NCI-H345 (cell line): ENCODE measurements at places on chromosomes 4 and X.

DNA sequence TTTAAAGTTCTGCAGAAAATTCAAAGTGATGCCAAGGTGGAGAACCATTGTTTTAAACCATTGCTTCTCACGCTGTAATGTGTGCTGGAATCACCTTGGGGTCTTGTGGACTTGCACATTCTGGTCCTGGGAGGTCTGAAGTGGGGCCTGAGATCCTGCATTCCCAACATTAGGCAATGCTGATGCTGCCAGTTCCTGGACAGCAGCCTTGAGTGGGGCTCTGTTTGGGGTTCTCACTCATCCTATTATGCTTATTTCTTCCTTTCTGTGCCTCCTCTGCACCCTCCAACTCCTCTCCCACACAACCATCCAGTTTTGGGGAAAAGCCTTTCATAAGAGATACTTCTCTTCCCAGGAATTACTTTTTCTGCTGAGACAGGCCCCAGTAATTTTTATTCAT is 44.2 kb upstream of the RASSF6 start:
- DNase-seq, result no peak

DNA sequence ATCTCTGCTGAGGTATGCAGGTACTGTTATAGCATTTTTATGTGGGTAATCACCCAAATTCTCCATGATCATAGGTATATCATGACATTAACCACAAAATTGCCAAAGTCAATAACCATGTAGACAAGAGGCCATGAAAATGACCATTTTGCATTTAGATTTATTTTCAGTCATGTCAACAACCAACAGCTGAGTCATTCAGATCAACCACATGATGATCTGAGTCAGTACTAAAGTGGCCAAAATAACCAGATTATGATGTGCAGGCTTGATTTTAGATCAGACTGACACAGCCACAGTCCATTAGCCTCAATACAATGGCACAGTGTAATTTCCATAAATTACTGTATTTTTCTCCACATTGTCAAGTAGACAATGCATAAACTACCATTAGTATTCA is 240.5 kb downstream of the GRIA3 start:
- DNase-seq, result no peak

GRCh38 chr4:57190601-57191481 is 80.7 kb upstream of the IGFBP7 start:
- DNase-seq, result no peak

- DNase-seq, result no peak
Observed at GRCh38 chr4:187908079-187908561, 87.5 kb upstream of the ZFP42 start.

DNA sequence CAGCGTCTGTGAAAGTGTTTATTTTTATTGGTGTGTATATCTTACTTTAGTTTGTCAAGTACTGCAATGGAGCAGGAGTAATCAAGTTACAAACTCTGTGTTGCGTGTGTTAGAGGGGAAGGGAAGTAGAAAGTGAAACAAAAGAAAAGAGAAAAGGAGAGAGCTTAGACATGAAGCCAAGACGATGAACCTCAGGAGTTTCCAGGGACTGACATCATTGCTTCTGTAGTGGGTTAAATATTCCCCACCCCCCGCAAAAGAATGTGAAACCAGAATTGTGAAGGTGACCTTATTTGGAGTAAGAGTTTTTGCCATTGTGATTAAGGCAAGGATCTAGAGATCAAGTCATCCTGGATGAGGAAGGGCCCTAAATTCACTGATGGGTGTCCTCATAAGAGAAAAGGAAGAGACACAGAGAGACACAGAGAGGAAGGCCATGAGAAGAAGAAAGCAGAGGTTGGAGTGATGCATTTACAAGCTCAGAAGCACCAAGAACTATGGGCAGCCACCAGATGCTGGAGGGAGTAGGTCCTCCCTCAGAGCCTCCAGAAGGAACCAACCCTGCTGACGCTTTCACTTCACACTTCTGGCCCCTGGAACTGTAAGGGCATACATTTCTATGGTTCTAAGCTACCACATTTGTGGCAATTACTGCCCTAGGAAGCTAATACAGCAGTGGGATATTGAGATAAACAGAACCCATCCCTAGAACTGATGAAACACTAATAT is 173.6 kb upstream of the SFRP2 start:
- DNase-seq, result no peak

GRCh38 chrX:45743906-45744625 is 543.4 kb upstream of the DIPK2B start:
- DNase-seq, result no peak

- DNase-seq, result no peak
Observed at GRCh38 chr4:15333692-15334633, 93.9 kb upstream of the C1QTNF7 start.

- DNase-seq, result no peak
Observed at GRCh38 chr4:96052827-96053226, 212.9 kb downstream of the PDHA2 start.

GRCh38 chr4:142528433-142528832 is 317.7 kb downstream of the INPP4B start:
- DNase-seq, result no peak

- no peak for DNase-seq
Observed at GRCh38 chr4:147828331-147828905, 96.5 kb downstream of the ARHGAP10 start.

DNA sequence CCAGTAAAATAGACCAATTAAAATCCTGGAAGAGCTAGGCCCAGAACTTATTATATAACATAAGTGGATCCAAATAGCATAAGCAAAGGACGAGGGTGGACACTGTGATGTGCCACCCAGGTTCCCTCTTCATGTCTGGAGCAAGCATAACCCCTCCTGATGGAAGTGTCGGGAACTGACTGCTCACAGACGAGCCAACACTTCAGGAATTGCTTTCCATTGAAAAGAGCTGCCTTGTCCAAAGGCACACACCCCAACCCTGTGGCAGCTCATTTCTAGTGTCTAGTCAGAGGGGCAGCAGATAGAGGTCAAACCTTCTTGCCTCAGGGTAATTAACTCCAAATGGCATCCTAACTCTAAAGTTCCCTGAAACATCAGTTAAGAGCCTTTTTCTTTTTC is 15.3 kb downstream of the DDIT4L start:
- DNase-seq, result no peak

DNA sequence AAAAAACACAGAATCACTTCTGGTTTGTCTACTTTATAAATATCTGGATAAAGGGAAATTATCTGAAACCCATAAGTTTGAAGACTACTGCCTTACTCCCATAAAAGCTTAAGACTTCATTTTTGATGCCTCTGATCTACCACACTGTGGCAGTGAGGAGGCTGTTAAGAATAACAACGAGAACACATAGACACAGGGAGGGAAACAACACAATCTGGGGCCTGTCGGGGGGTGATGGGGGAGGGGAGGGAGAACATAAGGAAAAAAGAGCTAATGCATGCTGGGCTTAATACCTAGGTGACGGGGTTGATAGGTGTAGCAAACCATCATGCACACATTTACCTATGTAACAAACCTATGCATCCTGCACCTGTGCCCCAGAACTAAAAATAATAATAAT is 573.7 kb downstream of the GBA3 start:
- DNase-seq, result no peak

DNA sequence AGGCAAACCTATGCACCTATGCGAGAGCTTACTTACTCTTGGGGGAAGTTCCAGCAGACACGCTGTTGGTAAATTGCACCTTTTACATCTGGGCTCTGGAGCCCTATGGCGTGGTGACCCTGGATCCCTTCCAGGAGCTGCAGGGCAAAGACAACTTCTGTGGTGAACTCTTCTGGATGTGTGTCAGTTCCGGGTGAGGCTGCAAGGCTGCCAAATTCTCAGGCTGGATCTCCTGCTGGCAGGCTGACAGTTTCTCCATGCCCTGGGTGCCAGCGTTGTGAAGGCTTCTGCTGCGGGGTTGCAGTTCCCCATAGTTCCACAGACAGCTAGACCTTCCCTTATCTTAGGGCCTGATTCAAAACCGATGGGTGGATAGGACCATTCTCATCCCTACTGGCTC is 37.9 kb downstream of the RAP2C start:
- no peak for DNase-seq

DNA sequence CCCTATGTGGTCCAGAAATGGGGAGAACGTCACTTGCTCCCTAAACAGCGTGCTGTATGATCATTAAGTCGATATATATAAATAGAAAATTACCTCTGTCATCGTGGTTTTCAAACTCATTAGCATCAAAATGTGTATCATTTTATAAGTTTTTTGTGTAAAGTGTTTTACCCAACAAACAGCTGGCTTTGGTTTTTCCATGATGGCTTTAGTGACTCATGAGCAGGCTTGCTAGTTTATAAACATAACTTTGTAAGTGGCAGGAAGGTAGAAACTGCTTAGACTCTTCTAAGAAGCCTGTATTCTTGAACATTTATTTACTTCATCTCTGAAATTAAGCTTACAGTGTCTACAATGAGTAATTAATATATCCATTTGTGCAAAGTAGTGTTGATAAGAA is 108.4 kb upstream of the DIPK2B start:
- no peak for DNase-seq

DNA sequence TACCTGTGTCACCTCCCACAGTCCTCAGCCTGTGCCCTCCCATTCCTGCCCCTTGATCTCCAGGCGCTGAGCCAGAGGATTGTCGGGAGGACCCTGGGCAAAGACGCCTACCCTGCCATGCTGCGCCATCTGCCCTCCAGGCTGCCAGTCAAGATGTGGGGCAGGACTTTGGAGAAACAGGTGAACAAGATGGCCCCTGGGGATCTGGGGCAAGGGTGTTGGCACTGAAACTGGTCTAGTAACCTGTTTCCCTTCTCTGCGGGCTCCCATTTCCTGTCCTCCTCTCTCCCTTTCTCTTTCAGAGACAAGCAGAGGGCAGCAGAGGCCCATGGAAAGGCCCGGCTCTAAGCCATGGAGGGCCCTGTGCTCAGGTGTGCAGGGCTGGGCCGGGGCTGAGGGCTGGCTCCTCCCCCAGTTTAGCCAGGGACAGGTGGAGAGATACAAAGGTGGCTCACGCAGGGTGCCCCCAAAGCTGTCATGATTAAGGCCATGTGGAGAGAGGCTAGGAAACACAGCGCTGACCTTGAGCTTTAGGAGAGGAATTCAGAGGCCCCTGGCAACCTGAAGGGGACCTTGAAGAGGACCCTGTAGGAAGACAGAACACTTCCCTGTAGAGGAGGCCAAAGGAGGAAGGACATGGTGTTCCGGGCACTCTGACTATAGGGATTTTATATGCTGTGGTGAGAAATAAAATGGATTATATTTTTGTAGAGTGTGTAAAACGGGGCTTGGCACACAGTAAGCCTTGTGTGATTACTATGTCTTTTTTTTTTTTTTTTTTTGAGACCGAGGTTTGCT is at the start of gene GLOD5:
Gene GLOD5, plus strand, starts transcription at position 74 of the 798 bp plus-strand sequence. Its CDS starts 44 bp downstream, at position 118.
- peak; percentile 74 for DNase-seq
